ENCODE measurements at places on chromosomes 16 and 17.
A peak's percentile ranks its signal among the peaks of the same experiment; 100 is the strongest.

- peak; percentile 60 for DNase-seq
Measured at GRCh38 chr17:73914536-73915274, 270.5 kb upstream of the SDK2 start.

GRCh38 chr16:799948-800833 is at the start of gene GNG13:
TSS of gene GNG13 (minus strand) at chr16:800734. CDS start at chr16:799077, 1,657 bp downstream.
- peak; percentile 41 for DNase-seq

GRCh38 chr16:76294396-76295214 is 17.4 kb downstream of the CNTNAP4 start:
- no peak for DNase-seq

GRCh38 chr17:55926276-55926990 is 175.6 kb downstream of the PCTP start:
- DNase-seq: peak; percentile 22

DNA sequence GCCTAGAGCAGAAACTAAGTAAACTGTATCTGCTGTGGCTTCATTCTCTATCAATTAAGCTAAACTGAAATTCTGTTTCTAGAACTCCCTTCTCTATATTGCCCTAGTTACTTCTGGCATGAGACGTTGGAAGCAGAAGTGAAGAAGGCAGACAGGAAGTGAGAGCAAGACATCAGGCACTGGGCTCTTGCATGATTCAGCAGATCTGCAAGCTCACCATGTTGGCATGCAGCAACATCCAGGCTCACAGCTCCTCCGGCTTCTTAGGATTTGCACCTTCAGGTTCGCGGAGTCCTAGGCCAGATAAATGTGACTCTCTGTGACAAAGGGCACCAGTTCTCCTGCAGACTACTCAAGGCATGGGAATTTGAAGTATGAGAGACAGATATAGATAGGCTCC is 148.3 kb downstream of the CDH8 start:
- peak; percentile 32 for DNase-seq

DNA sequence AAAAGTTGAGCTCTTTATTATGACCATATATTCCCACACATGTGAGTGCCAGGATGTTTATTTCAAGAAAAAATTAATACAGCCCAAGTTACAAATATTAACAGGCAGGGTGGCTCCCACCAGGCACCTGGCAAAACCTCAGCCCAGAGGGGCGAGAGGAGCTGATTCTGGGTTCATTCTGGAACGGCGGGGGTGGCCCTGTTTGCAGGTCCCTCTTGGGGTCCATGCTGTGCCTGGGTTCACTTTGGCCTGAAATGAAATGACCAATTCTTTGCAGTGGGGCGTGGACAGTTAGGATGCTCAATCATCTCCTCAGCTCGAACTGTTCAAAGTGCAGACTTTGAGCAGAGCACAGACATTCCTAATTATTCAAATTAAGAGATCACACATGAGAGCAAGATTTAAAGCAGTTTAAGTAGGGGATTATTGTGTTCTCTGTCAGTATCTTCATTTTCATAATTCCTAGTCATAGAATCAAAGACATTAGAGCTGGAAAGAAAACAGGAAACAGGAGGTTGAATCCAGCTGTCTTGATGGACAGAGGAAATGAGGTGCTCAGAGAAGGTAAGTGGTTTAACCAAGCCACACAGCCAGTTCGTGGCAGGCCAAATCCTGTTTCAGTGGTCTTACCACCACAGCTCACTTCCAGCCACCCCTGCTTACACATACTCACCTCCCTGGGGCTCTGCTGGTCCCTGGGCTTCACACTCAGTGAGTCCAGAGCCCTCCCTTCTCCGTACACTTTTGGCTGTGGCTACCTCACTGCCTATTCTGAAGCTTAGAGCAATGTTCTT is 363.9 kb upstream of the TNRC6C start:
- DNase-seq: no peak

DNA sequence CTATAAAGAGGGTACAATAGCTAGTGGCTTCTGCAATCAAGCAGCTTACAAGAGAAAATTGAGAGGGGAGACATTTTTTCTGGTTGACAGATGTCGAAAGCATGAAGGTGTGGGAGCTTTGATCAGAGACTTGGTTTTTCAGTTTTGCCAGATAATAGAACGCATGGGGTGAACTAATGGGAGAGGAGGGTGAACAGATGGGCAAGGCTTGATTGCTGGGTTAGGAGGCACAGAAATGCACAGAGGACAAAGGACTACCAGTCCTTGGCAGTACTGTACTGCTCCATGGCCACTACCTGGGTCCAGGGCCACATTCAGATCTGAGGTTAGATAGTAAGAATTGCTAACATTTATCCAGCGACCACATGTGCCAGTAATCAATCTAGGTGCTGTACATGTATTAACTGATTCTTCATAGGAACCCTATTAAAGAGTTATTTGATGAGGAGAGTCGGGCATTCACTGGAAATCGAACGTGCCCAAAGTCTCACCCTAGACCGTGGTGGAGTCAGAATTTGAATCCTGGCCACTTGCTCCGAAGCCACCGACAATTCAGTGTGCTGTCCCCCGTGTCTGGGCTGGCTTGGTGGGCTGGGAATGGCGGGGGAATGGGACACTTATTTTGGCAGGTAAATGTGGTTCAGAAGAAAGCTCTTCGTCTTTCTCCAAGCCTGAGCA is 873 bp upstream of the KSR1 start:
- peak; percentile 56 for DNase-seq

GRCh38 chr17:62705778-62706597 is 78.5 kb downstream of the MRC2 start:
- DNase-seq: peak; percentile 9

- DNase-seq: peak; percentile 57
Measured at GRCh38 chr17:38352245-38353085, 821 bp downstream of the SOCS7 start.

DNA sequence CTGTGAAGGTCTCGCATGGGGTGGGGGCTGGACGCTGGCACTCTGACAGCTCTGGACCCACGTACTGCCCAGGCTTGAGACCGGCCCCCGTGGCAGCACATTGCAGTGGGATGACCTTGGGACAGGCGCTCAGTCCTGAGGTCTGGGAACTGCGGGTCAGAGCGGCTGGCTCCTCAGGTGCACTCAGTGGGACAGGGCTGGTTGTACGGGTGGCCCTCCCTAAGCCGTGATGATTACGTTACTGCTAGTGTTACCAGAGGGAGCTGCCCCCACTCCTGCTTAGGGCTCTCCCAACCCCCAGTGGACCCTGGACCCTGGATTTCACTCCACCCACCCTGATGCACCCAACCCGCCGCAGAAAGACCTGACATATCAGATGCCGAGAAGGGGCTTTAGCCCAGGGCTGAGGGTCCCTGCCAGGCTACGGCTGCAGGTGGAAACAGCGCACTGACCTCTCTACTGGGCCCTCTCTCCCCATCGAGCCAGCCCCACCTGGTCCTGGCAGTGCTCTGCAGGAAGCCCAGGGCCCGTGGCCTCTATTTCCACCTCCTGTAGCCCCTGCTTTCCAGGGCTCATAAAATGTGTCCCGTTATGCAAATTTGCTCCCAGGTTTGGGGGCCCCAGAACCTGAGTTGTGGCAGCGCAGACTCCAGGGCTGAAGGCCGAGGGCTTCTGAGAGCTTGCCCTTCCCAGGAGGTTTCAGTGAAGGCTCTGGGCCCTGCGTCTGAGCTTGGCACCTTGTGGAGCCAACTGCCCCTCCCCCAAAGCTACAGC is 77.2 kb downstream of the RTN4RL1 start:
- no peak for DNase-seq
